ENCODE measurements at places on chromosomes 2 and 18. TPM values are rescaled to one million over a fixed set of nuclear protein-coding genes. Genes with fewer than 3 reads are reported as not detected.

GRCh38 chr2:67663776-67664175, 266.6 kb downstream of the ETAA1 start:
- no peak for DNase-seq

DNA sequence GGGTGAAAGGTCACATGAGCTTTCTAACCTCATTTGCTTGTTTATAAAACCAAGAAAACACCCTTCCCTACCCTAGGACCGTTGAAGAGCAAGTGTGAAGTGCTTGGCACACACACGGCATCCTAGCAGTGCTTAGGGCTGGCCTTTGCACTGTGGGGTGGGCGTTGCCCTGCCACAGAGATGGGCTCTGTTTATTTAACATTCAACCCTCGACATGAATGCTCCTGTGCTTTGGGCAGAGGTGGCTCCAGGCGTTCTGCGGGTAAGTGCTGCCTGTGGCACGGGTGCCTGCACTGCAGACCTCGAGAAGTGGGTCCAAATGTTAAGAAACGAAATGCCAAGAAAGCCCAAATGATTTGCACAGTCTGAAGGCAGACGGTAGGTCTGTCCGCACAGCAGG, 170.1 kb downstream of the FHOD3 start:
- no peak for DNase-seq

- DNase-seq = no peak
These were observed 189.9 kb upstream of the NDUFV2 start for GRCh38 chr18:8912348-8913326.

DNA sequence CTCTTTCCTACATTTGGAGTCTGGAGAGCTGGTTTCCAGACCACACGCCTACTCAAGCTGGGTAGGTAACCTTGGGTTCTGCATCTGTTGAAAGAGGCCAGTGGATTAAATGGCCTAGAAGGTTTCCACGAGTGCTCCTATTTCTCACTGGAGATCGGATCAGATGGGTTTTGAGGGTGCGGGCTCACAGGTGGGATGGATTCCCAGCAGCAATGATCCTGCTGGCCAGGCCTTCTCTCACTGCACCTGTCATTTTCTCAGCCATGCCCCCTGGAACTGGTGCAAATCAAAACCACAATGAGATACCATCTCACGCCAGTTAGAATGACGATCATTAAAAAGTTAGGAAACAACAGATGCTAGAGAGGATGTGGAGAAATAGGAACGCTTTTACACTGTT, 747.5 kb upstream of the RAB6C start:
- DNase-seq = no peak

Gene GLS
- 59.7 TPM for total RNA-seq

DNA sequence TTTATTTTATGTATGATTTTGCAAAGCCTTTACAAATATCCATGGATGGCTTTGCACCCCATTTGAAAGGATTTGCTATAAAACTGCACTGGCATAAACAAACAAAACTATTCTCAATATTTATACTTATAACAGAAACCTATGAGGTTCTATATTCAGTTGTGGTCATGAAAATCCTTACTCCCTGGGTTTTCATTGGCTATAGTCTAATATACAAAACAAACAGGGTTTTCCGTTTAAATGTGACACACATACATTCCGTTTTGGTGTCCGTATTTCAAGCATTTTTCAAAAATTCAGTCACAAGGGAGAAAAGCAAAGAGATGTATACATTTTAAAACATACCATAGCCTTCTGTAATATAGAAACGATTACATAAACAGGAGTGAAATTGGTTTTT, 100.0 kb downstream of the TCF4 start:
- no peak for DNase-seq

DNA sequence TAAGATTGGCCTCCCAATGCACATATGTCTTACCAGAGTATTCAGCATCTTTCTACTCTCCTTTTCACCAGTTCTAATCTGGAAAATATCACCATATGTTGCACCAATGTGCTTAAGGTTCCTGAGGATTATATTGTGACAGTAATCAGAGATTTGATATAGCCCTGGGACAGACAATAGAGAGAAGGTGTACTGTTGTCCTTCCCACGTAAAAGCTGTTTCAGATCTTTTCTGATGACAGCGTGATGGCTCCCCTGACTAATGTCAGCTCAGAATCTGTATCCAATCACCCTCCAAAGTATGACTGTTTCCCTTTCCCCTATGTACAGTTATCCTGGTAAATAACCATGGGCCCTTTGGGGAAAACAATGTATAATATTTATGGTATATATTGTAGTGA, 9.0 kb upstream of the MLPH start:
- DNase-seq = no peak

Gene DUSP2
- total RNA-seq = 1.5 TPM

GRCh38 chr2:132390076-132390475, 26.5 kb upstream of the GPR39 start:
- no peak for DNase-seq

Gene IL1R2
- 182 TPM for total RNA-seq

DNA sequence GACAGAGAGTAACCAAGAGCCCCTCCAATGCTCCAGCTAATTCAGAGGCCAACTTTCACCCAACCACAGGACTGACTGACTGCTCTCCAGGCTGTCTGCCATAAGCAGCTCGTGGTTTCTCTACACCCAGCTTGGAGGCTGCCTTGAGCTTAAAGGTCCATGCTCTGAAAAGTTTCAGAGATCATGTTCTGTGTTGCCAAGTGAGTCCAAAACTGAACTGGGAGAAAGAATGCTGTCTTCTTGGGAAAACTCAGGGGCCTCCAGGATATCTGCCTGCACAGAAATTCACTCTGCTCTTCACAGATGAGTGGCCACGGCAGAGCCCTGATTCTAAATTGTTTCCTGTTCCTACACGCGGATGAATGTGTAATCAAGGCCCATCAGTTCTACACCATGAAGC, 51.1 kb downstream of the LPIN2 start:
- no peak for DNase-seq

Gene SIX3
- total RNA-seq = not detected

GRCh38 chr2:211516537-211516936, 960.1 kb downstream of the CPS1 start:
- no peak for DNase-seq

GRCh38 chr18:32455361-32455760, 15.3 kb downstream of the GAREM1 start:
- DNase-seq = no peak

Gene RSAD2
- total RNA-seq = 1.1 TPM

DNA sequence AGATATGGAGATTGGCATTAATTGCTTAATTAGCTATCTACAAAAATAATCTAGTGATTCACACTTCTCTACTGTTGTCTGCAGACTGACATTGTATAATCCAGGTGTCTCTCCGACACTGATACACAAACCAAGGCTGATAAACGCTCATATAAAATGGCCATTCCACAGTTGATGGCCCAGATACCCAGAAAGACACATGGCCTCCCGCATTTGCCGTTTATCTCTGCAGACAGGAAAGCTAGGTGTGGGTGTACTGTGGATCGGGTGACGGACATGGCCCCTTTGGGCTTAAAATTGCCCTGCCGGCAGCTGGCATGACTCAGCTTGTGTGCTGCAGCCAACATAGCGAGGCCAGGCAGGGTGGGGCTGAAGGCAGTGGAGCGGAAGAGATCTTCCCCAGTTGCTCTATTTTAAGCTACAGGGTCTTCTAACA, 18.5 kb downstream of the PMAIP1 start:
- peak; percentile 8 for DNase-seq

GRCh38 chr2:86218124-86218523, 18.9 kb downstream of the MRPL35 start:
- DNase-seq = no peak

- no peak for DNase-seq
These were observed 124.4 kb downstream of the LRRTM4 start for GRCh38 chr2:77397763-77398162.

- no peak for DNase-seq
These were observed 78.9 kb downstream of the MAP4K4 start for GRCh38 chr2:101776172-101777043.

DNA sequence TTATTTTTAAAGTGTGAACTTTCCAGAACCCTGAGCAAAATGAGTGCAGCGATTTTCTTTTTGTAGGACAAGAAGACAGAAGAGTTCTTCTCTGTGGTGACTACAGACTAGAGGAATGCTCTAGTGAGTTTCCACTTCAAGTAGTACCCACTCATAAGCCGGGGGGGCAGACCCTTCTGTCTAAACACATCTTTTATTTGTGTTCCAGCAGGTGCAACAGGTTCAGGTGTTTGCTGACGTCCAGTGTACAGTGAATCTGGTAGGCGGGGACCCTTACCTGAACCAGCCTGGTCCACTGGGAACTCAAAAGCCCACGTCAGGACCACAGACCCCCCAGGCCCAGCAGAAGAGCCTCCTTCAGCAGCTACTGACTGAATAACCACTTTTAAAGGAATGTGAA, 25.2 kb downstream of the PTRHD1 start:
- no peak for DNase-seq

DNA sequence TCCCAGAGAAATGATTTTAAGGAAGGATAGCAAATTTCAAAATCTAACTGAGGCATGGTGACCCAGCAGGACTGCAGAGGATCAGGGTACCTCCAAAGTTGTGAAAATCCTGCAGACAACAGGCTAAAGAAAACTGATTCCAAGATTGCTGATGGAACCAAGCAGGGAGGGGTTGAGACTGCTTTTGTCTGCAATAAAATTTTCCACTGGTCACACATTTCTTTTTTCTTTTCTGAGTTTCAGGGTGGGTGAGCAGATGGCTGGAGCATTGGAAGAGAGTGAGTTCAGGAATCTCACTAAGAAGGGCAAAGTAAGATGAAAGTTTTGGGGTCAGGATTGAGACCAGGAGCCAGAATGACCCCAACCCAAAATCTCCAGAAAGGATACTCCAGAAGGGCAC, 321.0 kb downstream of the TNS1 start:
- no peak for DNase-seq

DNA sequence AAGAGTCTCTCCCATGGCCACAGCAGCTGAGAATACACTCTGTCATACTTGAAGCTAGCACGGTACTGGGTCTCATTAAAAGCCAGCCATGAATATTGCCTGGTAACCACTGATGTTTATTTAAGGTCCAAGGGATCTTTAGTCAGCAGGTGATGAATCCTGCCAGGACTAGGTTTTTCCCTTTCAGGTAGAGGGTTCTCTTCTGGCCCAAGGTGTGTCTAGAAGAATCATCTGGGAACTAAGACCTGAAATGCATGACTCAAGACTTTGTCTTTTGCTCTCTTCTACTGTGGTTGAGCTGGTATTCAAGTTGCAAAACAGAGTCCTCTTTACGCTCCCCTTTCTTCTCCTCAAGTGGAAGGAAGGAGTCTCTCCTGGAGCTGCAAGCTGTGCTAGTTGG, 400.5 kb upstream of the FSIP2 start:
- no peak for DNase-seq

Gene ERFE
- not detected for total RNA-seq

- DNase-seq = no peak
These were observed 106.7 kb upstream of the YPEL5 start for GRCh38 chr2:30040147-30040546.

GRCh38 chr2:240565333-240566202, 2.7 kb upstream of the RNPEPL1 start:
- peak; percentile 82 for DNase-seq

Data from esophagus squamous epithelium (tissue), 5 donors.